Activated CD4-positive, CD25-positive, alpha-beta regulatory T cell (primary cell): ENCODE measurements at places on chromosomes 1 and 21.

DNA sequence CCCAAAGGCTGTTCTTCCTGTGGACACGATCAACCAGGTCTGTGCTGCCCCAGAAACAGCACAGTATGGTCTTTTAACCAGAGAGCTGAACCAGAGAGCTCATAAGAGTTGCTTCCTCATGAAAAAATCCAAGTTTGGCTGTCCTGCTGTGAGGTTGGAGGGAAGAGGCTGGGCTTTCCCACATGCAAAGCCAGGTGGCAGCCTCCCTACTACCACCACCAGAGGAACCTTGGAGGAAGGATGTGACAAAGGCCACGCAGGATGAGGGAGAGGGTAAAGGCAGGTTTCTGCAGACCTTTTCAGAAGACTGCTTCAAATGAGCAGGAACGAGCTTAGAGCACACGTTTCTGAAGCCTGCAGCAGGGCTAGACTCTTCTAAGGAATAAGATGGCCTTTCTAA is 27.1 kb downstream of the FAM78B start:
- no peak for DNase-seq

DNA sequence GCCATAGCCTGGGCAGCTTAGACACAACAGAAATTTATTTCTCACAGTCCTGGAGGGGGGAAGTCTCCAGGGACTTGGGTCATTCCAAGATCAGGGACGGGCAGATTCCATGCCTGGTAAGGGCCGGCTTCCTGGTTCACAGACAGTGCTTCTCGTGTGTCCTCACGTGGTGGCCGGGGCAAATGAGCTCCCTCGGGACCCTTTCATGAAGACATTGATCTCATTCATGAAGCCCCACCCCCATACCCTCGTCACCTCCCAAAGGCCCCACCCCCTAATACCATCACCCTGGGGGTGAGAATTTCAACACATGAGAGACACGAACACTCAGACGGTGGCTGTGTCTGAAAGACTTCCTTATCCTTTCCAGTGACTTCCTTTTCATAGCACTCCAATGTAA is 51.5 kb downstream of the ACOT7 start:
- DNase-seq = no peak

DNA sequence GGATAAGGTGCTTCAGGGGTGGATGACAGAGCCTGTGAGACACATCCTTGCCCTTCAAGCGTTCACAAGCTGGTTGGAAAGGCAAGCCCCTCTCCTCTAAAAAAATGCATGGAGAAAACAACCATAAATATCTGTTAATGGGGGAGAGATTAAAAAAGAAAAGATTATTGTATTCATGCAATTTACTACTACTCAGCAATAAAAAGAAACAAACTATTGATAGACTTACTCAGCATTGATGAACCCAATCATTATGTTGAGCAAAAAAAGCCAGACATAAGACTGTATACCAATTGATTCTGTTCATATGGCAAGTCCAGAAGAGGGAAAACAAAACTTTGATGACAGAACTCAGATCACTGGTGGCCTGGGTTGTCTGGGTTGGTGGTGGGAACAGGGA is 138.7 kb upstream of the IRF2BP2 start:
- DNase-seq = no peak

DNA sequence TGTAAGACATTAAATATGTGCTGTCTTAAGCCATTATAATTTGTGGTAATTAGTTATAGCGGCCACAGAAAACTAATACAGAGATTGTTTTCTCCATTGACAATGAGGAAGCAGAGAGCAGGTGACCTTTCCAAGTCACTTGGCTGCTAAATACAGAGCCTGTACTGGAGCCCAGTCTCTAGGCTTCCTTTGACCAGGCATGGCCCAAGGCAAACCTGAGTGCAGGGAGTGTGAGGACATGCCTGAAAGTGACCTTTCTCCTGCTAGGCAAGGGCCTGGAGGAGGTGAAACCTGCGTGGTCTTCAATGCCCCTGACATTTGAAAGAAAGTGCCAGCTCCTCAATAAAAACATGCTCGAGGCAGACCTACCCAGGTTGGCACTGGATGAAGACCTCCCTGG is 12.5 kb upstream of the CHI3L1 start:
- no peak for DNase-seq

DNA sequence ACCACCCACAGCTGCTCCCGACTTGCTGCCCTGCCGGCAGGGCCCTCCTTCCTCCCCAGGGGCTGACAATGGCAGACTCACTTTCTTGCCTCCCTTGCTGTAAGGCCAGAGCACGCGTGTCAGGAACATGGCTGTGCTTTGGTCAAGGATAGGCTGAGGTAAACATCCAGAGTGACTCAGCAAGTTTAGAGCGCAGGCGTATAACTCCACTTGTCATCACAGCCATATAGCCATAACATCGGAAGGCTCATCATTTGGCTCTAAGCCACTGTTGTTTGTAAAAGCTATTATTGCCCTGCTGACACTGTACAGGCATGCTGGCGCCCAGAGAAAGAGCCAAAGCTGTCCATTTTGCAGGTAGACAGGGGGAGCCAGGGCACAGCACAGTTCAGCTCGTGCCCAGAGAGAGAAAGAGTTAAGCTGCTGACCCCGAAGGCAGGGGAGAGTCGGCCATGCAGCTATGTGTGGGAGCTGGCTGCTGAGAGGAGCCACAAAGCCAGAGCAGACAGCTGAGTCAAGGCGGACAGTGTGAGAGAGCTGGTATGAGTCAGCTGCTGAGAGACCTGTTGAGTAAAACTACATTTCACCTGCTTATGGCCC is 60.6 kb downstream of the GNG4 start:
- DNase-seq = no peak

DNA sequence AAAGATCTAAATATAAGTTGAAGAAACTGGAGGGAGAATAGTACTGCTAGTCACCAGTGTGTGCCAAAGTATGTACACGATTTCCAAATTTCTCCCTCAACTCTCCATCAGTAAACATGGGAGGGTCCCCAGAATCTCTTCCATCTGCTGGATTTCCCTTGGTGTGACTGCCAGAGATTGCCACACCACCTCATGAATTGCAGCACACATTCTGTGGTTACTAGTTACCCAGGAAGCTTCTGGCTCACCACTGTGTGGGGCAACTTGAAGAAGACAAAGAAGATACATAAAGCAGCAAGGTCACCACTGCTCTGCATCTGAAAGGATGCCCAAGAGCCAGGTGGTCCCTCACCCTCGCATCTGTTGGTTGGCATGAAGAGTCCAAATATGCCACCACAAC is 191.7 kb upstream of the ESRRG start:
- DNase-seq = no peak

DNA sequence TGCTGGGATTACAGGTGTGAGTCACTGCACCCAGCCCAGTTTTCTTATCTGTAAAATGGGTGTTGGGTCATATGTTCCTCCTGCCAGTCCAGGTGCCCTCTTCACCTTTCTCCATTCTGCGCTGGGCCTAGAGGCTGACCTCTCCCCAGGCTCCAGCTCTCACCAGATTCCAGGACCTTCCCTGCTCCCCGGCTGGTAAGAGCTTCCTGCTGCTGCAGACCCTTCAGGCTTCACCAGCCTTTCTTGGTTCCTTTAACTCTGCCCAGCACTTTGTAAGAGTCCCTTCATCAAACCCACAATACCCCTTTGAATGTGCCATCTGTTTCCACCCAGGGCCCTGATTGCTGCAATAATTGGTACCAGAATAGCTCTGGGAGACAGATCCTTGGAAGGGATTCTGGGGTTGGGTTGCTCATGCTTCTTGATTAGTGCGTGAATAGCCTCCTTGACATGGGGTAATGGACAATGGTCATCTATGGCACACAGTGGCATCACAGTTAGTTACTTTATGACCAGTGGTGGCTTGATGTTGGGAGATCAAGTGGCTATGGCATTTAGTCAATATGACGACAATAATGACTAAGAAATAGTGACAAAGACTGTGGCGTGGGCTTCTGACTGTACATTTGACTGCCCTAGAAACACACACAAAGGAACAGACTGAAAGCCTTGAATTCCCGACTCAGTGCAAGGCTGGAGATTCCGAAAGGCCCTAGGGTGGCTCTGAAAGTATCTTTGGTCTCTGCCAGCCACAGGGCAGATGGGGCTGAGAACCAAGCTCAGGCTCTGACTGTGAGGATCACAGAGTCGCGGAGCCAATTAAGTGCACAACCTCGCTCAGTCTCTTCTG is 67.3 kb downstream of the SLC9A1 start:
- DNase-seq = no peak

DNA sequence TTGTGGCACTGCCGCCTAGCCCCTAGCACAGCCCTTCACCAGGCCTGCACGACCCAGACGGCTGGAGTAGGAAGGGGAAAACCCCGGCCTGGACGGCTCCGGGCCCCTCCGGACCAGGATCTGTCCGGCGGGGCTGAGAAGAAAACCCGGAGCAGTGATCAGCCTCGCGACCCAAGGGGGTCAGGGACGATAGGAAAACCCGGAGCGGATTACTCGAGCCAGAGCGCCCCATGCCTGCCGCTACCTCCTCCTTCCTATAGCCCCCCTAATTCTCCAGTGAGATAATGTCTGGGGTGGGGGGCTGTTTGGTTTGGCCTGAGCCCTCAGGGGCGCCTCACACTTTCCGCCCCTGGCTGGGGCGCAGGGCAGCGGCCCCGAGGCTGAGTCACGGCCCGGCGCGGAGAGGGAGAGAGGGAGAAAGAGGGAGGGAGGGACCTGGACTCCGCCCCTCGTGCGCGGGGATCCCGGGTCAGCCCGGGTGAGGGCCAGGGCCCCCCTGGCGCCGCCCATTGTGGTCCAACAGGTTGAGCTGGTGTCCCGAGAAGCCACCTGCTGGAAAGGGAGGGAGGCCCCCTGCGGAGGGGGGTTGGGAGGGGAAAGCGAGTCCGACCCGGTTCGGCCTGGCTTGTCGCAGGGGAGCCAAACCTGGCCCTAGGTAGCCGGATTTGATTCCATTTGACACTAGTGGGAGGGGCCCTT is 1.7 kb upstream of the ZBTB7B start:
- peak; percentile 52 for DNase-seq
